Stimulated activated CD8-positive, alpha-beta memory T cell treated with anti-CD3 and anti-CD28 coated beads, Interleukin-12 subunit alpha, Interleukin-12 subunit beta, amount 100 ng/mL, for 1 hour (primary cell): ENCODE measurements at places on chromosomes 12 and 14.

DNA sequence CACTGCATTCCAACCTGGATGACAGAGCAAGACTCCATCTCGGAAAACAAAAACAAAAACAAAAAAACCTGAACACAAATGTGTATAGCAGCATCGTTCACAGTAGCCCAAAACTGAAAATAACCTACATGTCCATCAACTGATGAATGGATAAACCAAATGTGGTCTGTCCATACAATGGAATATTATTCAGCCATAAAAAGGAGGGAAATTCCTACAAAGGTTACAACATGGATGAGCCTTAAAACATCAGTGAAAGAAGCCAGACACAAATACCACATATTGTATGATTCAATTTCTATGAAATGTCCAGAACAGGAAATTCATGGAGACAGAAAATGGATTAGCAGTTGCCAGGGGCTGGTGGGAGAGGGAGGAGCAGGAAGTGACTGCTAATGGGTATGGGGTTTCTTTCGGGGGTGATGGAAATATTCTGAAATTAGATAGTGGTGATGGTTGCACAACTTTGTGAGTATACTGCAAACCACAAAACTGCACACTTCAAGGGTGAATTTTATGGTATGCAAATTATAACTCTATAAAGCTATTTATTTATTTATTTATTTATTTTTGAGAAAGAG is 4.0 kb downstream of the MYL2 start:
- no peak for DNase-seq

GRCh38 chr12:68786929-68787328 is 21.0 kb upstream of the MDM2 start:
- no peak for DNase-seq

GRCh38 chr14:93219103-93219726 is 12.2 kb downstream of the UBR7 start:
- peak; percentile 23 for DNase-seq

GRCh38 chr12:29023436-29024076 is 125.5 kb upstream of the FAR2 start:
- no peak for DNase-seq

GRCh38 chr12:100154474-100155247 is 12.0 kb upstream of the BLTP3B start:
- peak; percentile 56 for DNase-seq
